ENCODE measurements at places on chromosomes 6 and 20. TPM values are rescaled to one million over a fixed set of nuclear protein-coding genes. Genes with fewer than 3 reads are reported as not detected.

Gene CLIC5
- total RNA-seq = 19.5 TPM

Gene SLC16A10
- total RNA-seq = 12.0 TPM

Gene OR2B6
- total RNA-seq = not detected

Gene FABP7
- 213 TPM for total RNA-seq

Gene CTCFL
- 0.27 TPM for total RNA-seq

Gene HTR1B
- 4.7 TPM for total RNA-seq

Gene GPR6
- total RNA-seq = not detected

All from camera-type eye (tissue), 1 donor.